ENCODE measurements at places on chromosomes 11 and 22. TPM values are rescaled to one million over a fixed set of nuclear protein-coding genes. Genes with fewer than 3 reads are reported as not detected.

DNA sequence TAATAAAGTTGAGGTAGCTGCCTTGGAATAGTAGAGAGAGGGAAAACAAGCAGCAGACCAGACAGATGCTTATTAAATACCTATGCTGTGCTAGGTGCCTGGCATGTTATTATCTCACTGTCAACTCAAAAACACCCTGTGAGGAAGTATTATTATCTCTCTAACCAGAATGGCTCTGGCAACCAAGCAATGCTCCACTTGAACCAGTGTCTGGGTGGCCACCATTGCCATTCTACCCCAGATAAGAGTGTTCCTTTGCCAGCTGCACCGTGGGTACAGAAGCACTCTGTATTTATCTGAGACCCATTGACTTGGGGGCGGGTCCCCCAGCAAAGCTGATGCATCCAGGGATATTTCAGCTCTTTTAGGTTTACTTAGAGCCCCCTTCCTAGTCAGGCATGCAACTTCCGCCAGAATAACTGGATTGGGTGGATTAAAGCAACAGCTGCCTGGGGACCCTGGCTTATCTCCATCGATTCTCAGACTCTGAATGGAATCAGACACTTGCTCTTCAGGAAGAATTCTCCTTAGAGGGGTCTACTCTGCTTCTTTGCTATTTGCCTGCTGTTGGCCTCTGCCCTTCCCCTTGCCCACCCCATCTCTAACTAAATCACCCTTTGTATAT, 49.1 kb downstream of the RCN1 start:
- no peak for DNase-seq
- H3K4me3 ChIP-seq: no peak overlapping the region
- H3K4me1 ChIP-seq: no peaks in the 10 kb centered on the region
- no peak overlapping the region for H3K27ac ChIP-seq
- no peaks in the 10 kb centered on the region for H3K36me3 ChIP-seq
- no peaks in the 10 kb centered on the region for H3K27me3 ChIP-seq

Gene APOL4
- 14.3 TPM for total RNA-seq

Gene CDHR5
- total RNA-seq: not detected

DNA sequence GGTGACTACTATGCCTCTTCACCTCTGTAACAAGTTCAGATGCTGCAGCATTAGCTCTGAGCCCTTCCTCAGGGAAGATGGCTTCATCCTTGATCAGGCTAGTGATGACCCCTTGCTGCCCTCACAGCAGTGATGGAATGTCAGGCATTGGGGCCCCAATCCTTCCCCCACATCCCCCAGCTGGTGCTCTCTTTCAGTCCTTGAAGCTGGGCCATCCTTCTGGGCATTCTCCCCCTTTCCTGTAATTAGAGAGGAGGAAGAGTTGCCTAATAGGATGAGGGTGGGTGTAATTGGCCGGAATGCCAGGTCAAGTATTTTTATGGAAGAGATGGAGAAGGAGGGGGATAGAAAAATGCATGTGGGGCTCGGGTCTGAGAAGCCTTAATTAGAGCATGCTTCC, 62.6 kb downstream of the TRAF6 start:
- H3K27ac ChIP-seq: no peak overlapping the region
- H3K4me1 ChIP-seq: peaks cover 21% of the 10 kb centered on the region
- peaks cover 7% of the 10 kb centered on the region for H3K36me3 ChIP-seq

DNA sequence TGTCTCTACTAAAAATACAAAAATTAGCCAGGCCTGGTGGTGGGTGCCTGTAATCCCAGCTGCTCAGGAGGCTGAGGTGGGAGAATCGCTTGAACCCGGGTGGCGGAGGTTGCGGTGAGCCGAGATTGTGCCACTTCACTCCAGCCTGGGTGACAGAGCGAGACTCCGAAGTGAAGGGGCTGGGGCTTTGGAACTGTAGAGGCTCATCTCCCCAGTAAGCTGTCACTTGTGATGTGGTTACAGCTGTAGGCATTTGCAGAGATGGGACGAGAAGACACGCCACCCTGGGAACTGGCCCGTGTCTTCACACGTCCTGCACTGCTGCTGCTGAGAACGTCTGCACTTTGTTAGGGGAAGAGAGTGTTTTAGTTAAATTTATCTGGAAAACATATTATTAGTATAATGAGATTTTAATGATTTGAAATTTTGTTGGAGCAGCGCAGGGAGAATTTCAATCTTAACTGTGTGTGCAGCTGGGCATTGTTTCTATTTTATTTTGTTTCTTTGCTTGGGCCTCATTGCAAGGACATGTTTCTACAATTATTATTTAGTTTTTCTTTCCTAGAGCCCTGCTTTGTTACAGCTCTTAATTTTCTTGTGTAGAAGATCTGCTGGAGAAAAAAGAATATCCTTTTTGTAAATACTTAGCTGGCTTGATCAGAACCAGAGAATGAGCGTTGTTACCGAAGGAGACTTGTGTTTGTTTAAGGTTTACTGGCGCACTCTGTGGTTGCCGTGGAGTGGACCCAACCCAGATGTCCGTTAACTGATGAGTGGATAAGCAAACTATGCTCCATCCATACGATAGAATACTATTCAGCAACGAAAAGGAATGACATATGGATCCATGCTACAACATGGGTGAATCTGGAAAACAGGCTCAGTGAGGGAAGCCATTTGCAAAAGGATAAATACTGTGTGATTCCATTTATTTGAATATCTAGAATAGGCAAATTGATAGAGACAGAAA, 18.4 kb downstream of the PARVB start:
- H3K4me1 ChIP-seq: no peaks in the 10 kb centered on the region
- DNase-seq: no peak
- no peak overlapping the region for H3K4me3 ChIP-seq
- no peaks in the 10 kb centered on the region for H3K27me3 ChIP-seq

GRCh38 chr11:25655636-25656035, 676.3 kb upstream of the ANO3 start:
- no peaks in the 10 kb centered on the region for H3K36me3 ChIP-seq
- H3K27me3 ChIP-seq: no peaks in the 10 kb centered on the region
- H3K4me1 ChIP-seq: no peaks in the 10 kb centered on the region
- DNase-seq: no peak
- no peak overlapping the region for H3K4me3 ChIP-seq

- peaks cover 3% of the 10 kb centered on the region for H3K4me1 ChIP-seq
- H3K27ac ChIP-seq: no peak overlapping the region
- no peaks in the 10 kb centered on the region for H3K36me3 ChIP-seq
- H3K27me3 ChIP-seq: no peaks in the 10 kb centered on the region
- H3K4me3 ChIP-seq: no peak overlapping the region
Observed at GRCh38 chr11:100866453-100866852, 179.4 kb downstream of the ARHGAP42 start.

DNA sequence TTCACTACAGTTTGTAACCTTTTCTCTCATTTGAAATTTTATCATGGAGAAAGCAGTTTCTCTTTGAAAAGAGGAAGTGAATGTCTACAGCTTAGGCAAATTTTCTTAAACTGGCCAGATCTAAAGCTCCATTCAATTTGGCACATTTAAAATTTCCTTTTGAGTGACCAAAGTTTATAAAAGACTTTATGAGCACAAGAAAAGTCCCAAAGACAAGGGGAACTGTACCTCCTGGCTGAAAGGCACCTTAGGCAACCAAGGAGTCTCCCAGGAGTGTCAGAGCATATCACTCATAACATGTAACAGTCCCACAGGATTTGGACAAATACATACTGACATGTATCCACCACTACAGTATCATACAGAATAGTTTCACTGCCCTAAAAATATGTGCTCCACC, 41.3 kb downstream of the NARS2 start:
- H3K27ac ChIP-seq: no peak overlapping the region
- no peak overlapping the region for H3K4me3 ChIP-seq
- no peaks in the 10 kb centered on the region for H3K4me1 ChIP-seq
- H3K36me3 ChIP-seq: no peaks in the 10 kb centered on the region
- no peaks in the 10 kb centered on the region for H3K27me3 ChIP-seq
- no peak for DNase-seq

GRCh38 chr11:65262776-65263175, 1.0 kb downstream of the POLA2 start:
- H3K36me3 ChIP-seq: peaks cover 6% of the 10 kb centered on the region
- no peaks in the 10 kb centered on the region for H3K27me3 ChIP-seq
- H3K4me1 ChIP-seq: peaks cover 7% of the 10 kb centered on the region
- DNase-seq: no peak
- H3K27ac ChIP-seq: peak overlapping the region; percentile 95

- no peaks in the 10 kb centered on the region for H3K27me3 ChIP-seq
- no peaks in the 10 kb centered on the region for H3K36me3 ChIP-seq
- H3K4me3 ChIP-seq: no peak overlapping the region
Observed at GRCh38 chr22:25143156-25144076, 56.2 kb upstream of the CRYBB3 start.

Gene TRIM49
- total RNA-seq: not detected

GRCh38 chr11:101759771-101760450, 154.9 kb upstream of the CEP126 start:
- H3K4me1 ChIP-seq: no peaks in the 10 kb centered on the region
- H3K4me3 ChIP-seq: no peak overlapping the region
- no peak for DNase-seq
- H3K27me3 ChIP-seq: no peaks in the 10 kb centered on the region
- H3K27ac ChIP-seq: no peak overlapping the region
- no peaks in the 10 kb centered on the region for H3K36me3 ChIP-seq

DNA sequence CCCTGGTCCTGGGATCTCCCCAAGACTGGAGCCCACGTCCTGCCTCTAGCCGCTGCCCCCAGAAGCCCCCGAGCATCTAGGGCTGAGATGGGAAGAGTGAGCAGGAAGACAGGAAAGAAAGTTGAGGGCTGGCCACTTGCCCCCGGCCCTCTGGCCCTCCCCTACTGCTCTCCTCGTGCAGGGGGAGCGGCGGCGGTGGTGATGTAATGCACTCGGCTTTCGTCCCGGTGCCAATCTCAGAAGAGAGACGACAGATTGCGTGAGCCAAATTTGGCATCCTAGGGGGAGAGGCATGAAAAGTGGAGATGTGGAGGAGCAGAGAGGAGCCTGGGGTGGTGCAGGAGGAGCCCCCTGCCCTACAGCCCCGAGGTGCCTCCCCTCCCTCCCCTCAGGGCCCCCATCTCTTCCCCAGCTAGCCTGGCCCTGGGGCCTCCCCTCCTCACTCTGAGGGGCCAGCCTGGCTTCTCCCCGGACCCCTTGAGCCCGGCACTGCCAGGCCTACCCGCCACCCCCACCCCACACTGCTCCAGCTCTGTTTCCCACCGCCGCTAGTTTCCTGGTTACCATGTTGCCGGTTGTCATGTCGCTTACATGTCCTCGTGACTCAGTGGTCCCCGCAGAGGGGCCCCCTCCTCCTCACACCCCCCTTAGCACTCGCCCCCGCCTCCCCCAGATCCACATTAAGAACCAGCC, 2.5 kb downstream of the KCNJ4 start:
- H3K4me1 ChIP-seq: no peaks in the 10 kb centered on the region

Gene FGF3
- total RNA-seq: not detected

Gene SLC7A4
- 1.5 TPM for total RNA-seq

Gene MPPED1
- total RNA-seq: not detected

DNA sequence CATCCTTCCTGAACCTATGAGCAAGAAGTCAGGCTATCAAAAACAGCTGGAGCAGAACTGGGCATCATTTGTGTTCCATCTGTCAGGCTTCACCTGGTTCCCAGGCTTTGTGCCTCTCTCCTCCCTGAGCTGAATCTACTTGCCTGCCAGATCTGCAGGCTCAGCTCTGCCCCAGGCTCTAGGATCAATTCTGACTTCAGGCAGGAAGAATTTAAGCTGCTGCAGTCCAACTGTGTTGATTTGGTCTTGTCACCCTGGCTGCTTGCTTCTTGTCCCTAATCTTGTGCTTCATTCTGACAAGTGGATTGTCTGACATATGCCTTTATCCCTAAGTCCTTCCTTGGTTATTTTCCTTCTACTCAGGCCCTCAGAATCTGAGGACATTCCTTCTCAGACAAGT, 31.6 kb upstream of the CADM1 start:
- DNase-seq: no peak
- H3K36me3 ChIP-seq: no peaks in the 10 kb centered on the region
- H3K4me1 ChIP-seq: no peaks in the 10 kb centered on the region

DNA sequence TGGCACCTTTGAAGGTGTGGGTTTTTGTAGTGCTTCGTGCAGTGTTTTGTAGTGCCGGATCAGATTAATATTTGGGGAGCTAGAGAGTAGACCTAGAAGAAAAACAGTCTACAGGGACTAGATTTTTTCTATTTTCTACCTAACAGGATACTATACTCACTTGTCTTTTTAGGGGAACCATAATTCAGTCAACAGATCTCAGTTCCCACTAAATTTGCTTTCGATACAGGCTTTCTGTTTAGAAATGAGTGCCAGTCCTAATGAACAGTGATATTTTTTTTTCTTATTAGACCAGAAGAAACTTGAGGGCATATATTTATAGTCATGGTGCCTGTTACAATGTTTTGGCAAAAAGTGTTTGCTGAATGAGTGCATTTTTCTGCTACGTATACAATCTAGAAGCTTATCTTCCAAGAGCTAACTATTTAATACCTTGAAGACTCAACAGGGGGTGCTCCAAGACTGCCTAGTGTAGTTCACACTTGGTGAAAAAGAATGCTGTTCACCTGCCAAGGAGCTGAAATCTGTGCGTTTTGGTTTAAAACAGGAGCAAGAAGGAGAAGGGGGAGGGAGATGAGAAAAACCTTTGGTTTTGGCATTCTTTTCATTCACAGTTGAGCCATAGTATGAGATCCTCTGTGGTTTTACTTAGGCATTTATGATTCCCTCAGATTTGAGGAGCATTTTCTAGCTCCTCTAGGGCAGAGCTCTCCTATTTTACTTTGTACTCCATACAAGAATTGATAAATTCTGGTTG, 44.9 kb upstream of the VSTM5 start:
- no peak overlapping the region for H3K27ac ChIP-seq
- no peaks in the 10 kb centered on the region for H3K36me3 ChIP-seq
- H3K4me1 ChIP-seq: no peaks in the 10 kb centered on the region
- peaks cover 12% of the 10 kb centered on the region for H3K27me3 ChIP-seq
- DNase-seq: no peak

Gene ZP1
- not detected for total RNA-seq

DNA sequence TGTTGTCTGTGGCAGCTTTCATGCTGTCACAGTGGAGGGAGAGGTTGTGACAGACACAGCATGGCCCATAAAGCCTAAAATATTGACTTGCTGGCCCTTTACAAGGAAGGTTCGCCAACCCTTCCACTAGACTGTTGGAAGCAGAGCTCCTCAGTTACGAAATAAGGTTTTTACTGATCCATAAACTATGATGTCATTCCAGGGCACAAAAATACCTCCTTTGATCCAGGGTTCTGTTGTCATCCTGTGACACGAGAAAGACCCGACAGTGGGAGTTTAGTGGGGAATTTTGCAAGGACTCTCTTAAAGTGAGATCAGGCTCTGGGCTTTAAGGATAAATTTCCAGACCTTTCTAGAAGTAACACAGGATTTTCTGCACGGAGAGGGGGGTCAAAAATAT, 15.7 kb downstream of the BARX2 start:
- H3K27ac ChIP-seq: no peak overlapping the region
- H3K27me3 ChIP-seq: peaks cover 17% of the 10 kb centered on the region
- no peak for DNase-seq

Gene OR4C3
- not detected for total RNA-seq

Gene CHRDL2
- total RNA-seq: 1.6 TPM

Gene SLC43A1
- total RNA-seq: 12.4 TPM

Gene OR6M1
- total RNA-seq: not detected

GRCh38 chr11:2369320-2369719, 7.8 kb upstream of the CD81 start:
- no peaks in the 10 kb centered on the region for H3K27me3 ChIP-seq
- no peak overlapping the region for H3K27ac ChIP-seq
- H3K4me3 ChIP-seq: no peak overlapping the region
- DNase-seq: no peak

GRCh38 chr11:116285026-116285425, 487.8 kb downstream of the BUD13 start:
- no peaks in the 10 kb centered on the region for H3K27me3 ChIP-seq
- no peaks in the 10 kb centered on the region for H3K36me3 ChIP-seq
- H3K4me1 ChIP-seq: no peaks in the 10 kb centered on the region
- H3K27ac ChIP-seq: no peak overlapping the region
- H3K4me3 ChIP-seq: no peak overlapping the region

Gene ZDHHC24
- 14.5 TPM for total RNA-seq

Measured in upper lobe of right lung (tissue), 1 donor.